Activated CD4-positive, alpha-beta T cell treated with anti-CD3 and anti-CD28 coated beads, Interleukin-2, amount 10 ng/mL, durations not matched to agents 7 days and 5 days (primary cell): ENCODE measurements at places on chromosomes 6 and 20. TPM values are rescaled to one million over a fixed set of nuclear protein-coding genes. Genes with fewer than 3 reads are reported as not detected.
A peak's percentile ranks its signal among the peaks of the same experiment; 100 is the strongest.

Gene TFAP2A
- total RNA-seq: not detected

DNA sequence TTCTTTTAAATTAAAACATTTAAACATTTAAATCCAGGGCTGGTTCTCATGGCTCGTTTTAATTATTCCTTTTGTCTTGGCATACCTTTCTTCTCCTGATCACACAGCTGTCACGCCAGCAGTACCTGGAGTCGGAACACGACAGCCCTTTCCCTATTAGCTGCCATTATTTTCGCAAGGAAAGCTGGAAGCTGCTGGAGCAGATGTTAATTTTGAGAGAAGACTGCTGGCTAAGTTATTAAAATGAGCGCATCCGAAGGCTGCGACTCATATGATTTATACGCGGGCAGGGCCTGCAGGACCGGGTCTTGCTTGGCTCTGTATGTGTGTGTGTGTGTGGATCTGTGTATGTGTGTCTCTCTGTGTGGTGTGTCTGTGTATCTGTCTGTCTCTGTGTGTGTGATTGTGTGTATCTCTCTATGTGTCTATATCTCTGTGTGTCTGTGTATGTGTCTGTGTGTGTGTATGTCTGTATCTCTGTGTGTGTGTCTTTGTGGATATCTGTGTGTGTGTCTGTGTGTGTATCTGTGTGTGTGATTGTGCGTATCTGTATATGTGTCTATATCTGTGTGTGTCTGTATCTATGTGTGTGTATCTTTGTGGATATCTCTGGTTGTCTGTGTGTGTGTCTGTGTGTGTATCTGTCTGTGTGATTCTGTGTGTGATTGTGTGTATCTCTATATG is 191.5 kb downstream of the CDH4 start:
- DNase-seq: no peak

DNA sequence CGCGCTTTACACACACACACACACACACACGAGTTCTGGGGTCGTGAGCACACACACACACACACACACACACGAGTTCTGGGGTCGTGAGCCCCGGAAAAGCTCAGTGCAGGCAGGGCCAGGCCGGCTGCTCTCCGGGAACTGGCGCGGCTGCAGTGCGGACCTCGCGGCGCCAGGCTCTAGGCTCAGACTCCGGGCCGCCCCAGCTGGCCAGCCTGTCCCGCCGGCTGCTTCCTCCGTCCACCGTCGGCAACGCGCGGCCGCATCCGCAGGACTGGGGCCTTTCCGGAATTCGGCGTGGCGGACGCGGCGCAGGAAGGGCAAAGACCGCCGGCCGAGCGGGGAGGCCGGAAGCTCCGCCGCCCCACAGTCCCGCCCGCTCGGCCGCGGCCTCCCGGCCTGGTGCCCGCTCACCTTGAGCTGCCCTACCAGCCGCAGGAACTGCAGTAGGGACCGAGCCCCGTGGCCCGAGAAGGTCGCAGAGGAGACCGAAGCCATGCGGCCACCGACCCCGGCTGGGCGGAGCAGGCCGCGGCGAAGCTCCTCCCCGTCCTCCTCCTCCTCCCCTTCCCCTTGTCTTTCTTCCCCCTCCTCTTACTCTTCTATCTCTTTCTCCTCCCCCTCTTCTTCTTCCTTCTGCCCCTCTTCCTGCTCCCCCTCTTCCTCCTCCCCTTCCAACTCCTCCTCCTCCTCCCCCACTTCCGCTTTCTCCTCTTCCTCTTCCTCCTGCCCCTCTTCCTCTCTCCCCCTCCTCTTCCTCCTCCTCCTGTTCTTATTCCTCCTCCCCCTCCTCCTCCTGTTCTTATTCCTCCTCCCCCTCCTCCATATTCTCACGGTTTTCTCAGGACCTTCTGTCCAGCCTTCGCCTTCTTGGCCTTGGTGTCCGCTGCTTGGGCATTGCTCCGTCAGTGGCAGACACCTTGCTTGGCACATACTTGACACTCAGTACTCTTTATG is at the start of gene HDDC2:
HDDC2 (minus strand) TSS at position 533 of the 957 bp plus-strand sequence; CDS start at position 498, 35 bp downstream.
- peak; percentile 40 for DNase-seq

Gene TTLL9
- total RNA-seq: not detected

GRCh38 chr20:32891926-32892660 is 33.4 kb downstream of the EFCAB8 start:
- no peak for DNase-seq

DNA sequence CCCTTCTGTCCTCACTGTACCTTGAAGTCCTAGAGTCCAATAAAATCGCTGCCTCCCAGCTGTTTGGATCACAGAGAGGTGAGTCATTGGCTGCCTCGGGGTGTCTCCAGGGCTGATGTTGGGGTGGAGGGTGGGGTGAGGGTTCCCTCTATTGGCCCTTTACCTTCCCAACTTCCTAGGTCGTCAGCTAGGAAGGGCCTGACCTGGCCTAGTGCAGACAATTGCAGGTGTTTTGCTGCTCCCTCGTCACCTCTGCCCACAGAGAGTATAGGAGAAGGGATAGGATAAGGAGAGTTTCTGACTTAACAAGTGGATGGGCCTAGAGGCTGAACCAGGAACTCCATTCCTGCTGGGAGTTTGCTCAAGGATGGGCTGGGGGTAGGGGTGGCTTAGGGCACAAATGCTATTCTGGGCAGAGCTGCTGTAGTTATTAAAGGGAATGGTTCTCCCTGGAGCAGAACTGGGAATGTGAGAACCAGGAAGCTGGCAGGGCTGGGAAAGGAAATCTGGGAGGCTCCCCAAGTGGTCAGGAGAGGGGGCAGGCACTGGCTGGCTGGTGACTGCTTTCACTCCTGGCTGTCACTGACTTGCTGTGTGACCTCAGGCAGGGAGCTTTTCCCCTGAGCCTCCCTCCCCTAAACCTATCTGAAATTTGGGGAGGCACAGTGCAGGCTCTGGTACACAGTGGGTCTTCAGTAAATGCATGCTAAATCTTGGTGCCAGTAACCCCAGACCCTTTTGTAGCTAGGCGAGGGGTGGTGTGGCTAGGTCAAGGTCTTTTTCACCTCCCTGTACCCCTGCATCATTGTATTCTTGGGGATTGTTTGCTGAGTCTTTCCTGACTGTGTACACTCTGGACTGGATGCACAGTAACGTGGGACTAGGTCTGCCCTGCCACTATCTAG is 1.5 kb downstream of the TP53INP2 start:
- peak; percentile 17 for DNase-seq

Gene LPIN3
- 4.6 TPM for total RNA-seq

Gene DZANK1
- total RNA-seq: 1.7 TPM

DNA sequence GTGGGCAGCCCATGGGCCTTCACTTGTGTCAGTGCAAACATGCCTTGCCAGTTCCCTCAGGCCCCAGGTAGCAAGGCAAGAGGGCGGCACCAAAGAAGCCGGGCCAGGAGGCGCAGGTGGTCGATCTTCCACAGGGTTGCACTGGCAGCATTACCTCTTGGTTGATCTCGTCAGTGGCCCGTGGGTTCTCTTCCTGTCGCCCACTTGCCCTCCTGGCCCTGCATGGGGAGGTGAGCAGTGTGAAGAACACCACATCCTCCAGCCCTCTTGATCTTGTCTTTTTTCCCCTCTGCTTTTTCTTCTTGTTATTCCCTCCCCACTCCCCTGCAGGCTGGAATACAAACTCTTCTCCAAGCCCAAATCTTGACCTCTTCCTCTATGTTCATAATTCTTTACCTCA is 3.0 kb upstream of the CST11 start:
- DNase-seq: no peak

- DNase-seq: no peak
These were observed 66.2 kb downstream of the SLC22A23 start for GRCh38 chr6:3390698-3391097.

- DNase-seq: no peak
These were observed 15.6 kb downstream of the HAO1 start for GRCh38 chr20:7924692-7925091.

Gene CLDN20
- not detected for total RNA-seq

Gene SFTA2
- not detected for total RNA-seq

Gene PNLDC1
- 0.17 TPM for total RNA-seq

DNA sequence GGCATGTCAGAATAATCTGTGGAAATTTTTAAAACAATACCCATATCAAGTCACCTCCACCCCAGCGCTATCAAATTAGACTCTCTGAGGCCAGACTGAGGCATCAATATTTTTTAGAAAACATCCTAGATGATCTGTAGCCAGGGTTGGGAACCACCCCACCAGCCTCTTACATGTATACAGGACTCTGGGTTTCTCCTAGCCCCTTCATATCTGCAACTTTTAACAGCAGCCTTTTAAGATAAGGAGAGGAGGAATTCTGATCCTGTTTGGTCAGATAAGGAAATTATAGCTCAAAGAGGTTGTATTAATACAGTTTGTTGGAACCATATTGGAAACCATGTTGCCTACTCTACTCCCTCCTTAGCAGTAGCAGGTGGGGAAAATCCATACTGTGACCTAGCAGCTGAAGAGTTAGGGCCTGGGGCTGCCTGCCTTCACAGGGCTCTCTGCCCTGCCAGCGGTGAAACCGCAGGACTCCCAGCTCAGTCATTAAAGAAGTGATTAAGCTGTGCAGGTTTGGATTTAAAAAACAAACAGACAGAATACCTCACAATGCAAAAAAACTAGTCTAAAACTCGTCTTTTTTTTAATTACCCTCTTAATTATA is 30.0 kb downstream of the BRPF3 start:
- no peak for DNase-seq

DNA sequence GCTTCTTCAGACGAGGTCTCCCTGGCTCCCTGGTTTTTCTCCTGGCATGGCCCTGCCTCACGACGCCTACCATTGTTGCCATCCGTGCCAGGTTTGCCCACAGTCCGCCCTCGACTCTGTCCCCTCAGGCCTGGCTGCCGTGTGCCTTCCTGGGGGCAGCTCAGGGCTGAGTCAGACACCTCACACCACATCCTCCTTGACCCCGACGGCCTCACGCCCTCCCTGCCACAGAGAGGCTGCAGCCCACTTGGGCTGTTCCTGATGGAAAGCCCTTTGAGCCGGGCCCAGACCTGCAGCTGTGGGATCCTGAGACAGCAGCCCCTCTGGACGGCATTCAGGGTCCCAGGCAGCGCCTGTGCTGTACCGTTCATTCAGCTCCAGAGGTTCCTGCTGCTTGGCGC is 108.3 kb downstream of the PSMB1 start:
- DNase-seq: no peak

Gene CD40
- 1.1 TPM for total RNA-seq

DNA sequence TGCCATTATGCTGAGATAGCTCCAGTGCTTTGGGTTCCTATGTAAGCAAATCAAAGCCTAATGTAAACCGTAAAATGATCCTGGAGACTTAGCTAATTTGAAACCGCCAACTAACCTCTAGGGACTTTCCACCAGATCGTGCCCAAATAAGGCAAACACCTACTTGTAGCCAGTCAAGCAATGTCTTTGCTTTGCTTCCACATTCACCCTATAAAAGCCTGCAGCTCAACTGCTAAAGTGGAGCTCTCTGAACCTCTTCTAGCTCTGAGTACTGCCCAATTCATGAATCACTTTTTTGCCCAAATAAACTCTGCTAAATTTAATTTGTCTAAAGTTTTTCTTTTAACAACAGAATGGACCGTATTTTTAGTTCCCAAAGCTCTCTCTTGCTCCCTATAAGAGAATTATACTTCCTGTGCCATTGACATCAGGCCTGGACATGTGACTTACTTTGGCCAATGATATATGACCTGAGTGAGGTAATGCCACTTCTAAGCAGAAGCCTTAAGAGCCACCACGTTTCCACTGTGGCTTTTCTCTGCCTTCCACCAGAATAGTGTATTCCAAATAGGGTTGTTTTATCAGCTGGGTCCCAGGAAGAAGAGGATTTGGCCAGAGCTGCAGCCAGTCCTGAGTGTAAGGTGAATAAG is 34.8 kb upstream of the PSMF1 start:
- DNase-seq: no peak

DNA sequence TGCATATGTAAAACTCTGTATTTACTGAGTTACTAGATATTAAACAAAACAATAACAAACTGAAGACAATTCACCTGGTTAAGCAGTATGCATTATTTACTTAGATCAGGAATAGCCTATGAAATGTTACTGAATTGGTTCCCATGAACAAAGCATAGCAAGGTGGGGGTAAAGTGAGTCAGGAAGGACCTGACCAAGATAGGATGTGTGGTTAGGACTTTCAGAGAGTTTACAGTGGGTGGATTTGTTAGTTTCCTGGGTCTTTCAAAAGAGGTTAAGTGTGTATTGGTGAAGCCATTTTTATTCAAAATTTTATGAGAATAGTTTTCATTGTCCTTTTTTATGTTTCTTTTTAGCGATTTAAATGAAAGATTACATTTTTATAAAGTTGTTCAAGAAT is 32.9 kb downstream of the TBPL1 start:
- no peak for DNase-seq

Gene ASXL1
- total RNA-seq: 110 TPM

GRCh38 chr6:14055541-14055940 is 62.0 kb upstream of the CD83 start:
- DNase-seq: no peak

DNA sequence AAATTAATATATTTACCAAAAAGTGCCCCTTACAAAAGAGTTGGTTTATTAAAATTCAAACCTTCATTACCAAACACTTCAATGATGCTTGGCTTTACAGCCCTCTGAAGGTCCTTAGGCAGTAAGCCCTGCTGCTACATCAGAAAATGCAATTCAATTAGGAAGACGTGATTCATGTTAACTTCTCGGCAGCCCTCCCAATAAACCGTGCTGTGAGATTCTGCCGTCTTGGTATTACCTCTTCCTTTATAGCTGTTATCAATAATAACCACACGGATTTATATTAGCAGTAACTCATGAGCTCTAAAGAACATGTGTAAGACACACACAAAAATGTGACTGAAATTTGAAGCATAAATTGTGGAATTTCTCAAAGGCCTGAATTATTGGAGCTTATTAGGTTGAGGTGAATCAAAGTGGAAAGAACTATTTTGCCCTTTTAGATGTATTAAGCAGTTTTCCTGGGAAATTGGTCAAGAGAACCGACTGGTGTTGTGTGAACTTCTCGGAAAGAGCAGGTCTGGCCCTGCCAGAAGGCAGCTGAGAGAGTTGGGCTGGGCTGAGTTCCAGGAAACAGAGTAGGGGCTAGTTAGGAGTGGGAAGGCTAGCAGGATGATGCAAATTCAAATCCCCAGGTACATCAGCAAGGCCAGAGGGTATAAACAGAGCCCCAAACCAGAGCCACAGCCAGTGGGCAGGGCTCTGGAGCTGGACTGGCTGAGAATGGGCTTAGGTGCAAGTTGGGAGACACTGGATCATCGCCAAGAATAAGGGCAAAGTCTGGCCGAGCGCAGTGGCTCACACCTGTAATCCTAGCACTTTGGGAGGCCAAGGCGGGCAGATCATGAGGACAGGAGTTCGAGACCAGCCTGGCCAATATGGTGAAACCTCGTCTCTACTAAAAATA is 33.1 kb downstream of the FGD2 start:
- DNase-seq: no peak

Gene OR2J3
- not detected for total RNA-seq

DNA sequence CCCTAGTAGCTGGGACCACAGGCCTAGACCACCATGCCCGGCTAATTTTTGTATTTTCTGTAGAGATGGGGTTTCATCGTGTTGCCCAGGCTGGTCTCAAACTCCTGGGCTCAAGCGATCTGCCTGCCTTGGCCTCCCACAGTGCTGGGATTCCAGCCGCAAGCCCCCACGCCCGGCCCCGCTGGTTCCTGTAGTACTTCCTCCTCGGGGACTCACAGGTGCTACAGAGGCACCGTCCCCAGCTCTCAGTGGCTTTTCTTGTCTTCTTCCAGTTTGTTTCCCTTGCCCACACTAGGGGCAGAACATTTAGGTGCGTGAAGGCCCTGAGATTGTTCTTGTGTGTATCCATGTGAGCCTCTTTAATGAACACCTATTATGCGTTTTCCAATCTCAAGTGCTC is 773 bp upstream of the ZBP1 start:
- DNase-seq: no peak
